ENCODE measurements at places on chromosomes 1 and 21.

GRCh38 chr1:222275729-222276465 is 272.0 kb downstream of the HHIPL2 start:
- DNase-seq, result no peak

GRCh38 chr1:43317817-43318471 is 17.2 kb downstream of the TIE1 start:
- DNase-seq, result no peak

DNA sequence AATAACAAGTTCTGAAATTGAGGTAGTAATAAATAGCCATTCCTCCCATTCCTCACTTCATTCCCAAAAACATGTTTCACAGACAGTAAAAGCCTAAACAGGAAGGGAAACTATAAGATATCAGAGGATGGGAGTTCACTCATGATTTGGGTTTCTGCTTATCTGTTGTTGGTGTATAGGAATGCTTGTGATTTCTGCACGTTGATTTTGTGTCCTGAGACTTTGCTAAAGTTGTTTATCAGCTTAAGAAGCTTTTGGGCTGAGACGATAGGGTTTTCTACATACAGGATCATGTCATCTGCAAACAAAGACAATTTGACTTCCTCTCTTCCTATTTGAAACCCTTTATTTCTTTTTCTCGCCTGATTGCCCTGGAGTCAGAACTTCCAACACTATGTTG is 26.0 kb upstream of the POFUT2 start:
- DNase-seq, result no peak

DNA sequence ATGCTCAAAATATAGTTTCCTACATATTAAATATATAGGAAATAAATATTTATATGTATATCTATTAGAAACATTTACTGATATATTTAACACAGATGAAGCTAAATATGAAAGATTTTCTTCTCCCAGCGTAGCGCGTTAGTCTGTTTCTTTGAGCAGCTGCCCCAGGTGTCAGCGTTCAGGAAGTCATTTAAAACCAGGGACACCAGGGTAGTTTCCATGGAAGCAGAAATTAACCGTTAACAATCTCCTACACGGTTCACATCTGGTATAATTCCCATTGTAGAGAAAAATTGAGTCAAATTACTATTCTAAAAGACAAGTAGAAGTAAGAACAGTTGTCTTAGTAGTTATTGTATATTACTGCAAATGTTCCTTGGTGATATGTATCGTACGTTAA is 1443.7 kb downstream of the MRPL39 start:
- no peak for DNase-seq

DNA sequence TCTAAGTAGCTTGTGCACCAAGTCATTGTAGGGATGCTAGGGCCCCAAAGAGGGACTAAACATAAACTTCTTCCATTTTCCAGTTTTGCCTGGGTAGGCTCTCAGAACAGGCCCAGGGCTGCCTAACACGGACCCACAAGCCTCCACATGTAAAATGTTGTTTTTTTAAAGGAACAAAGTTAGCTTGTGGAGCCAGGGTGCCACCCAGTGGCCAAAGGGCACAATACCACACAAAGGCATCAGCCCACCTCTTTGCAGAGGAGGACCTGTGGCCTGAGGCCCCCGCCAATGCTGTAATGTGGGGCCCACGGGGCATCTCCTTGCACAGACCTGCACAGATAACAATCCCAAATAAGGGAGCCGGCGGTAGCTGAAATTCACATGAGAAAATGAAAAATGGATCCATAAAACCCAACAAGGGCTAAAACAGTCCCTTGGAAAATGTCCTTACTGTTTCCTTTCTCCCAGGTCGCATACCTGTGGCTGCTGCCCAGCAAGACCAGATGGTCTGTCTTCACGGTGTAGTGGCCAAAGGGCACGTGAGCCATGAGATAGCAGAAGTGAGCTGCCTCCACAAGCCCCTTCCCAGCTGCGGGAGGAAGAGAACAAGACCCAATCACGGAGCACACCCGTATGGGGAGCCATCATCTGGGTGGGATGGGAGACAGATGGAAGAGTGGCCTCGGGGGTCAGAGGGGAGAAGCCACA is 23.8 kb downstream of the SEC16B start:
- no peak for DNase-seq

DNA sequence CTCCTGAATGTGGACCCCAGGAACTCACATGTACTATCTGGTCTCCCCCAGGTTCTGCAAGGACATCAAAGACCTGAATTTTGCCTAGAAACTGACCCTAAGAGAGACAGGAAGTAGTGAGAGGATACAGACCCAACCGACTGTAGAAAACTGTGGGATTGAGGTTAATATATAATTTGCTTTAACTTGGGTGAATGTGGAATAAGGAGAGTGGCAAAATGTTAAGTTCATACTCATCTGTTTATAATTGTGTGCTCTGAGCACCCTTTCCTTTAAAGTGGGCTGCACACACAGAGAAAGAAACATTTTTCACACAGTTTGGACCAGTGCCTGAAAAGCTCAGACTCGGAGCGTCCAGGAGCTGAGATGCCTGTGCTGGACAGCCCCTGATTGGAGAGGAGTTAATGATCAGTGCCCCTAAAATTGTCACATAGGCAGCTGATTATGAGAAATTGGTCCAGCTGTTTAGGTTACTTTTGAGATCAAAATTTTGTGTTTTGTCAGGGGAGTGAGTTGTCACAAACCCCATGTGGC is 37.2 kb downstream of the ROR1 start:
- no peak for DNase-seq

DNA sequence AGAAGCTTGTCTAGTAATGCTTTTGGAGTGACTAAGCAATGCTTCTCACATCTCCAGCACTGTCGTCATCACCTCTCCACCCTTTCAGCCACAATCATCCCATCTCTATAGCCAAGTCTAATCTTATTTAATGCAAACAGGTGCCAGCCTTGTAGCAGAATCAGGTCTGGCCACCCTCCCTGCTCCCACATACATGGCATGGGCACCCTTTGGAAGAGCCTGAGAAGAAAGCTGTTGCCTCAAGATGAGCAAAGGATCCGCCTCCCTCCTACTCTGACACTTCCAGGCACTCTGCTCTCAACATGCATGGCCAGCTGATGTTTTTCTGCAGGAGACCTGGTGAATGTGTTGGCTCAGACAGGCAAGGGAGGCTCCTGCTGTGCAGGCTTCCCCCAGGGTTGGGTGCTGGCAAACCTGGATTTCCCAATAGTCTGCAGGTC is 113.1 kb upstream of the GRIK3 start:
- no peak for DNase-seq

DNA sequence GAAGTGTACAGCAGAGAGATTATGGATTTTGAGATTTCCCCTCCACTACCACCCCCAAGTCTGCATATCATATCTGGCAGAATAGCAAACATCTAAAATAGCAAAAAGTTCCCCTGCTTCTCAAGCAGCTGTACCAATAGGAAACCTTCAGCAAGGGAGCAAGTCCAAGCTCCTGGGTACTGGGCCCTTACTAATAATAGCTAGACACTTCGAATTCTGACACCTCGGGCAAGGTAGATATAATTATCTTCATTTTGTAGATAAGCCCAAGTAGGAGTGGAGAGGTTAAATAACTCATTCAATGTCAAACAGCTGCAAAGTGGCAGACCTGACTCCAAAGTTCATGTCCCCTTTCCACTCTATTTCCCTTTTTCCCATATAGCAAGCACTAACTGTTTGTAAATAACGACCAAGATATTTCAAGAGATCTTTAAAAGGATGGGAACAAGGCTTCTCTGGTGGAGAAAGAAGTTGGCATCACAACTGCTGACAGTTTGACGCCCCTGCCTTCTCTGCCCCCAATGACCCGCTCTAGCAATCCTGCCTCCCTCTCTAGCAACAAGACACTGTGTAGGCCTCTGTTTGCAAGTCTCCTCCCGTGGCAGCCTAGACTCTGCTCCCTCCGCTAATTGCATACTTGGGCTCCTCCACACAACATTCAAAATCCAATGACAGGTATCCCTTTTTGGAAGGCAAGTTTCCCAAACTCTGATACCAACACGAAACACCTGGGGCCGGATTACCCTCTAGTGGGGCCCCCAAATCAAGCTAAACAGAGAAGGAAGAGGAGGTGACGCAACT is 18.7 kb upstream of the ADAR start:
- no peak for DNase-seq
